Naive thymus-derived CD4-positive, alpha-beta T cell (primary cell): ENCODE measurements at places on chromosomes 12 and 14. TPM values are rescaled to one million over a fixed set of nuclear protein-coding genes. Genes with fewer than 3 reads are reported as not detected.

The PRB2 gene
- total RNA-seq, result not detected in 2 replicates

The ACVR1B gene
- 14.8 TPM for total RNA-seq

The ALKBH2 gene
- total RNA-seq, result 21.4 TPM

The KRT2 gene
- total RNA-seq, result 2.2 TPM

The KRT74 gene
- 1.1 TPM for total RNA-seq

The RHOJ gene
- total RNA-seq, result not detected

The PRKD1 gene
- total RNA-seq, result not detected

The FAM181A gene
- total RNA-seq, result not detected

The NGB gene
- total RNA-seq, result not detected

The KLRK1 gene
- 75.2 TPM for total RNA-seq
